Lung microvascular endothelial cell (primary cell): ENCODE measurements at places on chromosomes 5 and 9.
A peak's percentile ranks its signal among the peaks of the same experiment; 100 is the strongest.

DNA sequence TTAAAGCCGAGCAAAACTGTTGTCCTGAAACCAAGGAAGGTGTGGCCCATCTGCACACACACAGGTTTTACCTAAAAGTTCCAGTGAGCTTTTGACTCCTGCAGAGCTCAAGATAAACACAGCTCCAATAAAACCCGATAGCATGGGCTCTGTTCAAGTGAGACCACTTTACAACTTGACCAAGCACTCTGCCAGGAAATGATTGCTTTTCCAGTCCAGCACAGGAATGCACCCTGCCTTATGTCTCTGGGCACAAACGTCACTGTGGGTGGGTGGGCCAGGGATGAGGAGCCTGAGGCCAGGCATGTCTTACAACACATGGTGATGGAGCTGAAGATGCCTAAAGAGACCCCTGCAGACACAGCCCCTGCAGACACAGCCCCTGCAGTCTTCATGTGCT is 115.3 kb downstream of the ROR2 start:
- no peak for DNase-seq

DNA sequence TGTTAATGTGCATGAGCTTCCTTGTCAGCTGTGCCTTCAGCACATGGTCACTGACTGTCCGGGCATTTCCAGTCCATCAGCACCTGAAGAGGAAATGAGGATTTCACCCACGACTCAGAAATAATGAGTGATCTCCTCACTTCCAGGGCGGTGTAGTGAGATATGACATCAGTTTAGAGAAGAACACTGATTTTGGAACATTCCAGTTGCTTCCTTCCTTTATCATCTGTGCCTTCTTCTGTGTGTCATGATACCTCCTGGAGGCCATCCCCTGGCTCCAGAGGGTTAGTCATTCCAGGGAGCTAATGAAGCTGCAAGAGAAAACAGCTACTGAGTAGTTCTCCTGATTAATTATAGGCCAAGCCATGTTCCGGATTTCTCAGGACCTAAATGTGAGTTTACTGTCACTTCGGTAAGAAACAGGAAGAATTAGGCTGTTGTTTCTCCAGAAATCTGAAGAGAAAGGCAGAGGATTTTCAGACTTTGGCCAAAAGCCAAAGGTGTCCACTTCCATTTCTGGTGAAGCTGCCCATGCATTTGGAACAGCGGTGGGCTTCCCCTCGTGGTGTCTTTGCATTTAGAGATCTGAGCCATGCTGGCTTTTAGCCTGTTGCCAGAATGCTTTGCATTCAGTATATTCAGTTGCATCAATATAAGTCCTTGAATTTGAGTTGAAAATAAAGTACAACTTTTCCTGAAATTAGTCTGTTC is 161.3 kb upstream of the OTULINL start:
- peak; percentile 54 for DNase-seq

DNA sequence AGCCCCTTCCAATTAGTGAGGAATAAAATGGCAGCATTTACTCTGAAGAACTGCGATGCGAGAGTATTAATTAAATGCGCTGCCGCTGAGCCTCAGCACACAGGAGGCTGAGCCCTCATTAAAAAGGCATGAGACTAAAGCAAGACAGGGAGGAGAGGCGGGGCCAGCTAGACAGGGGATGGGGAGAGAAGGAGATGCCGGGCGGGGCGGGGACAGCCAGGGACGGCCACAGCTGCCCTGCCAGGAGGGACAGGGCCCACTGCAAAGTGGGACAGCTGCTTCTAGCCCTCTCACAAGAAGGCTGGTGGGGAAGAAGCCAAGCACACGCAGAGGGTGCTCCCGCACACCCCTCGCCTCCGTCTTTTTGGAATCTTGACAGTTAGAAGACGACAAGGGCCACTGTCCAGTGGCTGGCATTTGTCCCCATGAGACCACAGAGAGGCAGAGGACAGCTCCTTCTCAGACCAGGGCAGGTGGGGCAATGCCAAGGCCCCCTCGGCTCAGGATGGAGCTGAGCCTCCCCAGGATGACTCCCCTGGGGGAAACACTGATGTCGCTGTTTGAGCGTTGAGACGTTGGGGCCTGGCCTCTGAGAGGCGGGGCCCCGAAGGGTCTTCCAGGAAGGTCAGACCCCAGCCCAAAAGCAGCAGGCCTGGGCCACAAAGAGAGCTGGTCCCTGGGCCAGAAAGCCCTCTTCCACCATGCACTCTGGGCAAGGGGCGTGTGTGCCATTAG is 26.9 kb downstream of the ADAMTS2 start:
- DNase-seq = no peak

GRCh38 chr5:32538031-32538547 is 47.3 kb upstream of the SUB1 start:
- DNase-seq = no peak

GRCh38 chr5:121462441-121462840 is 389.2 kb upstream of the FTMT start:
- no peak for DNase-seq

GRCh38 chr9:90137801-90138200 is 504.8 kb downstream of the DIRAS2 start:
- DNase-seq = no peak

- DNase-seq = no peak
These were observed 232.4 kb downstream of the SAXO1 start for GRCh38 chr9:18800579-18800978.

- no peak for DNase-seq
These were observed 33.7 kb downstream of the OSTF1 start for GRCh38 chr9:75121914-75122558.

- no peak for DNase-seq
These were observed 38.9 kb downstream of the ANKRD31 start for GRCh38 chr5:75197745-75198144.

GRCh38 chr5:77168879-77169244 is 41.6 kb upstream of the PDE8B start:
- DNase-seq = no peak
